ENCODE measurements at places on chromosomes 7 and 10. TPM values are rescaled to one million over a fixed set of nuclear protein-coding genes. Genes with fewer than 3 reads are reported as not detected.

DNA sequence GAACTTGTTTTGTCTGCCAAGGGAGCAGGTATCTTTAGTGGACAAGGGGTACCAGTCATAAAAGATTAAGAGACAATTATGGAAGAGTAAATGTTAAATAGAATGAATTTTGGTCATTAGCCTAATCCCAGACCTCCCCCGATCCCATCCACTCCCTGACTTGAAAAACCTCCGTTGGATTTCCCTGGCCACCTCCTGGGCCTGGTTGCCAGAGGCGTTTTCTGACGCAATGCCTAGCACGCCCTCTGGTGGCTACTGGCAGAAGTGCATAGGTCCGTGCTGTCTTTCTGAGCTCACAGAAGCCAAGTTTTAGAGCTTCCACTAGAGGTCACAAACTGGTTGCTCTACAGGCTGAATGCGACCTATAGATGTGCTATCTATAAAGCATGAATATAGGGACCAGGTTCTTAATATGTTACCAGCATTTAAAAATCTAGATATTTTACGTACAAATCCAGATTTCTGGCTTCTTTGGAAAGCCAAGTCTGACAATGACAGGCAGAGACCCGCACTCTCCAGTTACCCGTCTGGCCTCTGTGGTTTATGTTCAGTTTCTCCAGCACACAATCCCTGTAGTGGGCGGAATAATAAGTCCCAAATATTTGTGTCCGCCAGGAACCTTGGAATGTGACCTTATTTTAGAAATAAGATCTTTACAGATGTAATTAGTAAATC, 39.8 kb downstream of the SPOCK2 start:
- H3K36me3 ChIP-seq, result no peaks in the 10 kb centered on the region
- no peak overlapping the region for H3K27ac ChIP-seq
- H3K4me1 ChIP-seq, result peaks cover 5% of the 10 kb centered on the region
- no peak for DNase-seq

SLC26A3 gene
- total RNA-seq, result not detected

NPFFR1 gene
- not detected for total RNA-seq

CLCN1 gene
- total RNA-seq, result not detected

CRTAC1 gene
- total RNA-seq, result 2.5 TPM

DNA sequence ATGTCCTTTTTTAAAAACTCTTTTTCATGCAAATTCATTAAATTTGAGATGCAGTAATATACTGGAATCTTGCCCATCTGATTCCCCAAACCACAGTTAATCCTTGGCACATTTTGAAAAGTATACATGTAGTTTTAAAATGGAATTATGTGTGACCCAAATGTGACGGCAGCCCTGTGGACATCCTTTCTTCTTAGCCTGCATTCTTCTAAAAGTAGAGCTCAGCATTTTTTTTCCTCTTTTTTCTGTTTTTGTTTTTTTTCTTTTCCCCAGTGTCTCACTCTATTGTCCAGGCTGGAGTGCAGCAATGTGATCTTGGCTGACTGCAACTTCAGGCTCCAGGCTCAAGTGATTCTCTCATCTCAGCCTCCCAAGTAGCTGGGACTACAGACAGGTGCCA, 338.9 kb downstream of the GALNT17 start:
- no peak overlapping the region for H3K27ac ChIP-seq
- DNase-seq, result no peak
- H3K36me3 ChIP-seq, result no peaks in the 10 kb centered on the region
- no peak overlapping the region for H3K4me3 ChIP-seq
- H3K27me3 ChIP-seq, result no peaks in the 10 kb centered on the region

GRCh38 chr10:123464430-123465323, 201.5 kb upstream of the GPR26 start:
- no peak for DNase-seq
- H3K4me3 ChIP-seq, result no peak overlapping the region
- H3K36me3 ChIP-seq, result no peaks in the 10 kb centered on the region
- no peaks in the 10 kb centered on the region for H3K4me1 ChIP-seq
- no peak overlapping the region for H3K27ac ChIP-seq
- H3K27me3 ChIP-seq, result no peaks in the 10 kb centered on the region
